ENCODE measurements at places on chromosomes 16 and 17. TPM values are rescaled to one million over a fixed set of nuclear protein-coding genes. Genes with fewer than 3 reads are reported as not detected.

The DHX8 gene
- 24.8 TPM for polyA plus RNA-seq

The CETP gene
- 0.15 TPM for polyA plus RNA-seq

The ALOXE3 gene
- polyA plus RNA-seq = 0.09 TPM

The TBKBP1 gene
- 9.9 TPM for polyA plus RNA-seq

The KRT31 gene
- polyA plus RNA-seq = 0.01 TPM

The CHMP6 gene
- 23.8 TPM for polyA plus RNA-seq

The SAMD14 gene
- 1.9 TPM for polyA plus RNA-seq

All from heart right ventricle (tissue), 16 donors.